ENCODE measurements at places on chromosomes 13 and 19.

DNA sequence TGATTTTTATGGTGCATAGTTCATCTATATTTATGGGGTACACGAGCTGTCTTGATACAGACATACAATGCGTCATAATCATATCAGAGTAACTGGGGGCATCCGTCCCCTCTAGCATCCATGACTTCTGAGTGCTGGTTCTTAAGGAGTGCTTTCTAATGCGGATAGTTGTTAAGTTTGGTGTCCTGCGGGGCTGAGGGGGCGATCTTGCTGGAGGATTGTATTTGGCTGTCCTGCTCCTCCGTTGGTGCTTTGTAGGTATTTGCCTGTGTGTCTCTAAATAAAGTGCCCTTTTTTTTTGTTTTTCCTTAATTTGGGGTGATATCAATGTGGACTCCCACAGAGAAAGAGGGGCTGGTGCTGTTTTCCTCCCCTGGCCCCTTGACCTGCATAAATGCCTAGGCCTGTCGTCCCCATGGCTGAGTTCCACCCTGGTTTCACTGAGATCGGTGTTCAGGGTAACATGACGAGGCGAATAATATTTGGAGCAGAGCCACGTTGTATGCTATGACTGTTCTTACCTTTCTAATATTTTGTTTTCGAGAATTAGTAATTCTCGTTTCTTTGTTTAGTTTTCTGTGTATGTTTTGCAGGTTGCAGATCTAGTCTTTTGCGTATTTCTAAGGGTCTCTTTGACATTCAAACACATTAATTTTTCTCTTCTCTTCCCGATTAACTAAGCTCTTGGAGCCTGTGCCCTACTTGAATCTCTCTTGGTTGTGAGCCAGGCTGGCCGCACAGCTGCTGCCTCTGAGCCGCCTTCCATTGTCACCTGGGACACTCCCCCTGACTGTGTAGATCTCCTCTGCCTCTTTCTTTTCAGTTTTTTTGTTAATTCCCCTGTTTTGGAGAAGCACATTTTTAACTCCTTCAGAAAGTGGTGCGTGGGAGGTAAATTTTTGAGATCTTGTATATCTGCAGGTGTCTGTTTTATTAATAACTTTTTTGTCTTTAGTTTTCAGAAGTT lies 100.3 kb downstream of the ARHGEF7 start:
- peak; percentile 86 for DNase-seq

DNA sequence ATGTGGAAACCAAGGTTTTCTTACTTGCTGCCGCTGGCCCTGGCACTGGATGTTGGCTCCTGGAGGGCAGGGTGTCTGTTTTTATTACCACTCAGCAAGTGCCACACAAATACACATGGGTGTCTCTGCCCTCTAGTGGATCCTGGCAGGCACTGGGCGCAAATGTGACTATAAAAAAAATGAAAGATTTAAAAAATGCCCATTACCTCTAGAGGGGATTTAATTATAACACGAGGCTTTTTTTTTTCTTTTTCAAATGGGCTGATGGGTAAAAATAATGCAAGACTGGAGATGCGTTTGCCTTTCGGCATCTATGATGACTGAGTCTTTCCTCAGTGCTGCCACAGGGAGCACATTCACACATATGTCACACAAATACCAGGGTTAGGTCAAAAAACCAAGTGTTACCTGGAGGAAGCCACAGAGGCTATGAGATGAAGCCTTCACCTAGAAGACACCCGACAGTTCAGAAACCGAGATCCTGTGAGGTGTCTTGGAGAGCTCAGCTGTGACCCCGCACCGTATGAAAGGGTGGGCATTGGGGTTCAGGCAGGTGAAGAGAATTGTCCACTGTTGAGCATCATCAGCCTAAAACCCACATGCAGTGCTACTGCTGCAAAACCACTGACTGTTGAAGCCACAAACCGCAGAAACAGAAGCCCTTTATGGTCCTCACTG lies 25.7 kb downstream of the CHAMP1 start:
- DNase-seq = peak; percentile 50

DNA sequence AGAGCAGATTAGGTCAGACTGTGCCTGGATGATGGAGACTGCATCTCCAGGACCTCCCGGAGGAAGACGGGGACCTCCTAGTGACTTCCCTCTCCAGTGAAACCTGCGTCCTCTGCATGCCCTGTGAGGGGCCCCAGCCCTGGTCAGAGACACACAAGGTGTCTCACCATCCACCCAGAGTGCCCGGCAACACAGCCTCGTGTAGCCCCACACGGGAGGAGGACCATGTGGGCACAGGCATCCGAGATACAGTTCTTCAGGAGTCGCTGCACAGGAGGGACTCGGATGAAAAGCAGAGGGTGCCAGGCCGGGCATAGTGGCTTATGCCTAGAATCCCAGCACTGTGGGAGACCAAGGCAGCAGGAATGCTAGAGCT lies 64.8 kb downstream of the PEPD start:
- DNase-seq = no peak

- DNase-seq = no peak
These were observed 33.9 kb downstream of the CCNE1 start for GRCh38 chr19:29845574-29846176.

GRCh38 chr13:71149046-71149445 lies 718.0 kb downstream of the DACH1 start:
- DNase-seq = no peak

- DNase-seq = no peak
These were observed 922.9 kb downstream of the EFNB2 start for GRCh38 chr13:105612541-105612940.

DNA sequence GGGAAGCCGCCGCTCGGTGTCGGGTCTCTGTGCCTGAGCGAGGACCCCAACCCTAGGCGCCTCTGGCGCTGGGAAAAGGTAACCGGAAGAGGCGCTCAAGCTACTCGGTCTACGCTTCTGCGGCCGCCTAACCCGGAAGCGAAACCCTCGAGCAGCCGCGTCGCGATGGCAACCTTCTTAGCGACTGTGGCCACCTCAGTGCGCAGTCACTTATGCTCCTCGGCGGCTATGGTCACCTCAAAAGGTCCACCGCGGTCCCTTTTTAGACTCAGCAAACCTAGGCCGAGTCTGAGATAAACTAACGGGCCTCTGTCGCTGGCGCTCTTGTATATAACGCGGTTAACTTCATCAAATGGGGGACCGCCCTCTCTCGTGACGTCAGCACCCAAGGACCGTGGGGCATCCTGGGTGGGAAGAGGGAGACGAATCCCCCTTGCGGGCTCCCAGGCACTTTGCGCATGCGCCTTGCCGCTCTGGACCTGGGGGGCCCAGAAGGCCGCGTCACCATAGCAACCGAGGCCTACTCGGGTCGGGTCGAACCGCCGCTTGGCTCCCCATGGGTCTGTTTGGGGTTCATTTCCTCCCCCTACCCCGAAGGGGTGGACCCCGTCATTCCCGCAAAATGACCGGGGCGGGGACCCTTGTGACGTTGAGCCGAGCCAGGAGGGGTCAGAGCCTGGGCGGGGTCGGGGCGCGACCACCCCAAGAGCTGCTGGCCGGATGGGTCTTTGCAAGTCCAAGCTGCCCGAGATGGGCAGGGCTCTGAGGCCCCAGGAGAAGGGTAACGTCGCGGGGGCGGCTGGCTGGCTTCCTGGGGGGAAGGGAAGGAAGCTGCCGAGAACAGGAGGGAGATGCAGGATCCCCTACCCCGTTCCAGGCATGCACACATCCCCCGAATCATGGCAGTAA lies at the start of gene GTF2F1:
Gene GTF2F1 (minus strand): TSS at position 91 of the 909 bp plus-strand sequence. CDS start 169 bp downstream, outside the sequence.
- peak; percentile 91 for DNase-seq

GRCh38 chr19:18379803-18380747 lies 5.9 kb upstream of the GDF15 start:
- peak; percentile 81 for DNase-seq

- DNase-seq = no peak
These were observed 965.2 kb downstream of the PCDH9 start for GRCh38 chr13:66264971-66265370.

DNA sequence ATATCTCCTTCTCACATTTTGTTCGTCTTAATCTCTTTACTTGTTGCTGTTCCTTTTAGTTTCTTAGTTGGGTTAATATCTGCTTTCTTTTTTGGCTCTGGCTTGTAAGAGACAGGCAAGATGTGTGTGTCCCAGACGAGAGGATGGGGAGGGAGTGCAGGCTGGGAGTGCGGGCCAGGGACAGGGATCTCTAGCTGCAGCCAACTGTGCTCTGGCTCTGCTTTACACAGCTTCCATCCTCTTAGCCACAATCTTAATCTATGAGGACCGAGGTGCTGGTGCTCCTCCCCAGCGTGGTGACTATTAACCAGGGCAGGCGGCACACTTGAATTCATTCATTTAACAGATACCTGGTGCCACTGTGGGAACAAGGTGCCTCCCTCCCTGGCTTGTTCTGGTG lies 70.9 kb upstream of the WASF3 start:
- DNase-seq = no peak

GRCh38 chr13:50730496-50731351 lies 112.8 kb downstream of the DLEU7 start:
- no peak for DNase-seq

DNA sequence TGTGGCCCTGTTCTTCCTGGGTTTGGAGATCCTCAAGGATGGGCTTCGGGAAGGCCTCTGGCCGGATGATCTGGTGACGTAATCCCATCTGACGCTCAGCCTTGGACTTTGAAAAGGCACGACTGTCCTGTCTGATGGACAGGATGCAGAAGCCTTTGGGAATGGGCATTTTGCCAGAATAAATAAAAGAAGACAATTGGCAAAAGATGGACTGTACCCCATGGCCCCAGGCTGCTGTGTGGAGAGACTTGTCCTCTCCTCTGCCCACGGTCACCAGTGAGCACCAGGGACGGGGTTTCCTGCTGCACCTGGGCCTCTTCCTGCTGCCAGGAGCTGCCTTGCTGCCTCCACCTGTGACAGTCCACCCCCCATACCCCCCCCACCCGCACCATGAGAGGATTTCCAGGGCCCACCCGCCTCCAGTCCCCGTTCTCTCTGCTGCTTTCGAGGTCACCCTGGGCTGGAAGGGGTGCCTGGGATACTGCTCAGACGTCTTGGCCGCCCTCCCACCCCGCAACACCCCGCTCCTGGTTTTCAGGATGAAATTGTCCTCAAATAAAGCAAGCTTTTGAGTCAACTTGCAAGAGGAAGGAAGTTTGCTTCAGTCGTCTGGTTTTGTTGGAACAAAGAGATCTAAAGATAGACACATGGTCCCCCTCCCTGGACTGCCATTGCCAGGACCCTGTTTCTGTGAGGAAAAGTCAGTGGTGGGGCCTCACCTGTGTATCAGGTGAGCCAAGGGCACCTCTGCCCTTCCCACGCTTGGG lies 40.9 kb downstream of the MCF2L start:
- DNase-seq = no peak

- DNase-seq = no peak
These were observed 3.7 kb downstream of the FUZ start for GRCh38 chr19:49809160-49809940.

DNA sequence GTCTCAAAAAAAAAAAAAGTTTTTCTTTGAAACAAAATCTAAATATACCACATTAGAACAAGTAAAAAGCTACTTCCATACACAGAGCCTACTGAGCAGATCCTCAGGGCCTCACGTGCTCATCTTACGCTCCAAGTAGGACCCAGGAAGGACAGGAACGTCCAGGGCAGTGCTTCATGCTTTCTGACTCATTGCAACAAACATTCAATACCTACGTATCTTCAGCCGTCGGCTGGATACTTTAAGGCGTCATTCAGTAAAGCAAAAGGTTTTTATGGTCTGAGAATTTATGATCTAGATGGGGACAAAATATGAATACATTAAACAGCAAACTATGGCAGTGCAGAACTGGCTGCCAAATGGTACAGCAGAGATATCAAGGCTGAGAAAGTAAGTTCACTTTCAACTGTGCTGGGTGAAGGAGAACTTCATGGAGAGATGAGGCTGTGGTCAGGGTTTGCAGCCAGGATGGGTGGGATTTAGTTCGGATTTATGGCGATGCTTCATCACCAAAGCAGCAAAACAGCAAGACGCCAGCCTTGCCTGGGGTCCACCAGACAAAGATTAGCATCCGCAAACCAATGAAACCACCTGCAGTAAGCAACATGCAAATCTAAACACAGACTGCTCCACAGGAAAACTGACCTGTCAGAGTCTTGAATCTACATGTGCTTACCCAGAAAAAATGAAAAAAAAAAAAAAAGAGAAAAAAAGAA lies 20.5 kb downstream of the CARS2 start:
- no peak for DNase-seq

Measured in NCI-H2029 (cell line).